Stimulated activated naive CD4-positive, alpha-beta T cell (primary cell): ENCODE measurements at places on chromosomes 11 and 22.
A peak's percentile ranks its signal among the peaks of the same experiment; 100 is the strongest.

- DNase-seq, result no peak
Measured at GRCh38 chr22:46561435-46561905, 24.1 kb upstream of the CELSR1 start.

- DNase-seq, result no peak
Measured at GRCh38 chr22:31948002-31948401, 3.7 kb downstream of the YWHAH start.

DNA sequence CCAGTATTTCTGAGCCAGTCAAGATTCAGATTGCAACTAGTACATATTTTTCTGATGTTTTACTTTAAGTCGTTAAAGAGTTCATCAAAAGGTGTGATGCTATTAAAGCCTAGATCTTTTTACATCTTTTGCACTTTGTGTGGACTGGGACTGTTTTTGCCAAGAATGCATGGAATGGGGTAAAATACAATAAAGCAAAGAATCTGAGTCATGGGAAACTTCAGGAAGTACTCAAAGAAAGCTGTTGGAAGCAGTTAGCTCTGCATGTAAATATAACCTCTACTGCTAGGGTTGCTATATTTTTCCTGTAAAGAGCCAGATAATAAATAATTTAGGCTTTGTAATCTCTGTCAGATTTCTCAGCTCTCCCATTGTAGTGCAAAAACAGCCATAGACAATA is 20.9 kb downstream of the ATXN10 start:
- DNase-seq, result no peak

DNA sequence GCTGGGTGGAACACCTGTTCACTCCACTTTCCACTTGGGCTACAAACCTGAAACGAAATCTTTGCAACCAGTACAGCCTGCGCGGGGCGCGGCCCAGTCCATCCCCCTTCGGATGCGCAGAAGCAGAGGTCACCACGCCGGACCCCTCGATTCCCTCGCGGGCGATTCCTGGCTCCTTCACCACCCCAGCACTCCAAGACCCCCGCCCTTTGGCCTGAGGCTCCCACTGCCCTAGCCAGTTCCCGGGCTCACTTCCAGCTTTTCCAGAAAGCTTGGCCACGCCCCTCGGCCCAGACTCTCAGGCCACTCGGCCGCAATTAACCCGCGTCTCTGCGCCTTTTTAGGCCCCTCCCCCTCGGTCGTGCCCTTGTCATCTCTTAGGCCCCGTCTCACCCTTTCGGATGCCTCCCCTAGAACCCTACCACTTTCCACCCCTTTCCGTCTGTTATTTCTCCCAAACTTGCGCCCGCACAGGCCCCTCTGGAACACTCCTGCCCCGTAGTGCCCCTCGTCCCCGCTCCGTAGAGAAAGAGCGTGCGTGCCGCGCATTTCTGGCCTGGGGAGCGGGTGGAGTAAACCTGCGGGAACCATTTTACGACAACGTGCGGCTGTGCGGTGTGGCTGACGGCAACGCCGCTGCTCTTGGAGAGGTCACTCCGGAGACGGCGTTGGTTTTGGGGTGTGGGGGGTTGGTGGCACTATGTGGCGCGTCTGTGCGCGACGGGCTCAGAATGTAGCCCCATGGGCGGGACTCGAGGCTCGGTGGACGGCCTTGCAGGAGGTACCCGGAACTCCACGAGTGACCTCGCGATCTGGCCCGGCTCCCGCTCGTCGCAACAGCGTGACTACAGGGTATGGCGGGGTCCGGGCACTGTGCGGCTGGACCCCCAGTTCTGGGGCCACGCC is at the start of gene DLAT:
DLAT (plus strand) TSS at position 636 of the 906 bp plus-strand sequence; CDS start at position 701, 65 bp downstream.
- DNase-seq, result peak; percentile 73

DNA sequence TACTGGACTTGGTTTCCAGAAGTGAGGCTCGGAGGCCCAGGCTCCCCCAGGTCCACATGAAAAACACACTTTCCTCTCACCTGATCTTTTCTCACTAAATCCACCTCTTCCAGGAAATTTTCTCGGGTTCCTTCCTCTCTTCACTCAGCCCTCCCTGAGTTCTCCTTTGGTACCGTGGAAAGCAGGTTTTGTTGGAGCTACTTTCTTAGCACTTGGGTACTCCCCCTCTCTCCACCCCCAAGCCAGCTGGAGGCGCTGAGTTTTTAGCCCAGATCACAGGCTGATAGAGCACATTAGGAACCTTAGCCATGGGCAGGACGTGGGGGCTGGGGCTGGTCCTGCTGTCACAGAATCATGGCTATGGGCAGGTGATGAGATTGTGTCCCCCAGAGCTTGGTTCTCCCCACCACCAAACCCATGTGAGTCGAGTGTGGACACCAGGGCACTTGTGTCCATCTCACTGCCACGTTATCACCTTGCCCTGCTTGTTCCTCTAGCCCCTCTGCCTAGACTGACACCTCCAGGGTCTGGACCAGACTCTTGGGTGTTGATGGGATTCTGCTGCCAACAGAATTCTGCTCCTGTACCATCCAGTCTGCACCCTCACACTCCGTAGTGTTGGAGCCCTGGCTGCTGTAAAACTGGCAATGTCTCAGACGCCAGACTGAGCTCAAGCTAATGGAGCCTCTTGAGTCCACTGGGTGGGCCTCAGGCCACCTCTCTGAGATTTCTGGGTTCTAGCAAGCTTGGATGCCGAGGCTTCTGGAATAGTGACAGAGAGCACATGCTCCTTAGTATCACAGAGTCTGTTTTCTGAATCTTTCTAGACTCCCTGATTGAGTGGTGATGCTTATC is 74.9 kb upstream of the NARS2 start:
- DNase-seq, result no peak

GRCh38 chr11:95254131-95254704 is 23.2 kb upstream of the SESN3 start:
- peak; percentile 81 for DNase-seq
